MCF 10A (cell line): ENCODE measurements at places on chromosomes 3 and 15. TPM values are rescaled to one million over a fixed set of nuclear protein-coding genes. Genes with fewer than 3 reads are reported as not detected.

BSN gene
- 0.10 and 0.37 TPM in 2 replicates for total RNA-seq

PPCDC gene
- 20.3 and 25.1 TPM in 2 replicates for total RNA-seq

CCRL2 gene
- total RNA-seq: not detected in 2 replicates

PTX3 gene
- 159 and 217 TPM in 2 replicates for total RNA-seq
